Type B pancreatic cell (in vitro differentiated cells): ENCODE measurements at places on chromosomes 2 and 18. TPM values are rescaled to one million over a fixed set of nuclear protein-coding genes. Genes with fewer than 3 reads are reported as not detected.

GRCh38 chr2:167196461-167197252, 308.4 kb downstream of the XIRP2 start:
- DNase-seq: no peak

DNA sequence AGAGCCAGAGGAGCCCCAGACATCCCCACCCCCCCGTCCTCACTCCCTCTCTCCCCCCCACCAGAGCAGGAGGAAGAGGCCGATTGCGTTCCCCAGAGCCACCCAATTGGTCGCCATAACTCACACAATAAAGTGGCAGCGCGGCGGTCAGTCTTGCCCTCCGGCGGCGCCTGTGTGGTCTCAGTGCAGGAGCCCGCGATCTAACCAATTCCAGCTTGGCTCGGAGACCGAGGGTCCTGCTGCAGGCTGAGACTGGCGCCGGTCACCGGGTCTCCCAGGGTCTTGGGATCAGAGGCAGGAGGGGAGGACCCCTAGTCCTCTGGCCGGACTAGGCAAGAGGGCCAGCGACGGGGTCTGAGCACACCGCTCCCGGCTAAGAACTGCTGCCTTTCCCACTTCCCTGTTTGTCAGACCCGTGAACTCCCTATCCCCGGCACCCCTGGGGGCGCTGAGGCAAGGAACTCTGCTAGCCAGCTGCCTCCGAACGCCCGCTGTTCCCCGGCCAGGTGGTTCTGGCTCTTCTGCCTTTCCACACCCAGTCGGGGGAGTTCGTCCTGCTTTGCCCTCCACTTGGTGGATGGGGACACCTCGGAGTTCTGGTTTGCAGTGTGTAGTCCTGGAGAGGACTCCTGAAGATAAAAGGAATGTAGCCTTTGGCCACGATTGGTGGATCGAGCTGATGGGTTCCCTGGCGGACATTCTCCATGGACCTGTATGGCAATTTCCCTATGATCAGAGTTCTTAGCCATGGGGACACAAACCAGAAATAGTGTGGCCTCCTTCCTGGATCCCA, 1.0 kb upstream of the HOXD12 start:
- DNase-seq: peak; percentile 70

- DNase-seq: peak; percentile 76
Observed at GRCh38 chr2:27683390-27684071, 19.8 kb downstream of the SLC4A1AP start.

Gene B3GNT7
- 6.8 and 14.4 TPM in 2 replicates for total RNA-seq

GRCh38 chr2:2636813-2637212, 305.7 kb upstream of the MYT1L start:
- DNase-seq: no peak

GRCh38 chr2:161427664-161428587, 11.8 kb downstream of the TBR1 start:
- DNase-seq: no peak

Gene SLC23A3
- total RNA-seq: 5.5 and 6.1 TPM in 2 replicates

DNA sequence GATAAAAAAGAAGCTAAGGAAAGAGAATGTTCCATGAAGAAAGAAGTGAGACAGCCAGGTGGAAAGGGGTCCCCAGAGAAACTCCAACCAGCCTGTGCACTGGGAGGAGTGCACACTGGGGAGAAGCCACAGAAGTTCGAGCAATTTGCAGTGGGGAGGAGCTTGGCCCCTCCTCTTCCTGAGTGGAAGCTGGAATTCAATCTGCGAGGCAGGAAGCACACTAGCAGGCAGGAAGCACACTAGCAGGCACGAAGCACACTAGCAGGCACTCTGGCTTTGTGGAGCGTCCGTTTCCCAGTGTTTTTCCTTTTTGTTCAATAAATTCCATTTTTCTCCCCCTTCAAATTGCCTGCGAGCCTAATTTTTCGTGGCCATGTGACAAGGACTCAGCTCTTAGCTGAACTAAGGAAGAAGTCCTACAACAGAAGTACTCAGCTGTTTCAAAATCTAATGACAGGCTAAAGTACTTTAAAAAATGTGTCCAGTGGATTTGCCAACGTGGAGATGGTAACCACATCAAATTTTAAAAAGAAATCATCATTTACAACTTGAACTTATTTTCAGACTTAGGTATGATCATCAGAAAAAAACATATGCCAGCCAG, 21.4 kb upstream of the SPIRE1 start:
- no peak for DNase-seq

DNA sequence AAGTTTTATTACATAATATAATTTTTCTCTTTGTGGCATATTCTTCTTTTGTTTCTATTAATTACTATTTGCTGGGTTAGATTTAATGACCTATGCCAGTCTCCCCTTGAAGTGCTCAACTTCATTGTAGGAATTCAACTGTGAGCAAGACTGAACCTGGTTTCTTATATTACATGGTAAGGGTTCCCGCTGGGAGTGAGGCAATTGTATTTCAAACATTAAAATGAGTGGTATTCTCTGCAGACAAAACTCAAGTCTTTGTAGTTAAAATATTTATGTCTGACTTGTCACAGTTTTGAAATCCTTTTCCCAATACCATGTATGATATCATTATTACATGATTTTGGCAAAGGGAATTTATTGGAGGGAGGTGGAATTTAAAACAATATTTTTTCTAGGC, 278.7 kb downstream of the GULP1 start:
- DNase-seq: no peak

GRCh38 chr2:20563251-20563650, 87.6 kb downstream of the HS1BP3 start:
- no peak for DNase-seq

- no peak for DNase-seq
Observed at GRCh38 chr2:233977296-233977837, 60.2 kb downstream of the TRPM8 start.

GRCh38 chr2:216159144-216159543, 50.0 kb downstream of the XRCC5 start:
- no peak for DNase-seq

GRCh38 chr2:128552141-128552805, 233.6 kb upstream of the HS6ST1 start:
- DNase-seq: peak; percentile 59

DNA sequence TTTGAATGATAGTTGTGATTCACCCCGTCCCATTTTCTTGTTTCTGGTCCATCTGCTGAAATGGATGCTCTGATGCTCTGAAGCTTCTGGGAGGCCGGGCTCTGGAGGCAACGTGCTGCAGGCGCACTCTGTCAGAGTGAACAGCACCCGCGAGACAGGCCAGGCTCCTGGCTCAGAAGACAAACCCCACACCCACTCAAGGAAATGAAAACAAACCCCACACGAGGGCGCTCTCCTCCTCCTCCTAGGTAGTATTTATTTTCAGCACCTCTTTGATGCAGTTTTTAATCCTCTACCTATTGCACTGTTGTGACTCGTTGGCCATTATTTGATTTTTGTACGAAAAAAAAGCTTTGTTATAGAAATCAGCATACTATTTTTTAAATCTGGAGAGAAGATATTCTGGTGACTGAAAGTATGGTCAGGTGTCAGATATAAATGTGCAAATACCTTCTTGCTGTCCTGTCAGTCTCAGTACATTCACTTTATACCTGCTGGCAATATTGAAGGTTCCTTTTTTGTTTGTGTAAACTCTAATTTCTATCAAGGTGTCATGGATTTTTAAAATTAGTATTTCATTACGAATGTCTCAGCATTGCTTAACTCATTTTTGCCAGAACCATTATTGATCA, 10.3 kb upstream of the CHST10 start:
- DNase-seq: no peak

DNA sequence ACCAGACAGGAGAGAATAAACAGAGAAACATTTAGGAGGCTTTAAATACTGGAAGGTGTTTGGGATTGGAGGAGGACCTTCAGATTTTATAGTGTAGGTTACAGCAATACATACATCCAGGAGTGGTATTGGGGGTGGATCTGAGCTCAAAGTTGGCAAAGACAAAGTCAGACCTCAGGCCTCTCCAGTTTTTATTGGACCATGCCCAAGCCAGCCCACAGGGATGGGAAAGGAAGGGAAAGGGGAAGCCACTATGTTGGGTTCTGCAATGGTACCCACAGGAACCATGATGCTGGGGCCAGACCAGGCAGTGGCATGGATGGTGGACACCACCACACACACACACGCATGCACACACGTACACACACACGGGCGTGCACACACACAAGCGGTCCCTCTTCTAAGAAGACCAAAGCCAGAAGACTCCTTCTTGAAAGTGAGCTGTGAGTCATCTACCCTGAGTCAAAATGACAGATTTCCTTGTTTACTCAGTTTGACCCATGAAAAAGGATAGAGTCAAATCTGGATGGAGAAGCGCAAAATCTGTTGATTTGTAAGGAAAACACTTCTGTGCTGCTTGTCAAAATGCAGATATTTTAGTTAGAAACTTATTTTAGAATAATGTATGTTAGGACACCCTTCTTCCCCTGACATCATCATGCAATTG, 87.9 kb downstream of the TRABD2A start:
- no peak for DNase-seq

Gene BIN1
- 26.3 and 63.4 TPM in 2 replicates for total RNA-seq

GRCh38 chr2:144822966-144823365, 303.0 kb upstream of the ZEB2 start:
- no peak for DNase-seq

- DNase-seq: no peak
Observed at GRCh38 chr2:109487871-109488655, 125.7 kb downstream of the SEPTIN10 start.

- DNase-seq: peak; percentile 60
Observed at GRCh38 chr2:3041841-3042600, 335.6 kb downstream of the EIPR1 start.

Gene CD28
- 0.17 TPM in 1 of 2 replicates, not detected in the other for total RNA-seq

GRCh38 chr2:17148407-17149145, 369.7 kb downstream of the RAD51AP2 start:
- DNase-seq: no peak

- no peak for DNase-seq
Observed at GRCh38 chr18:33282142-33282541, 158.4 kb downstream of the CCDC178 start.

Gene RNF152
- total RNA-seq: 23.6 and 28.9 TPM in 2 replicates
